GM04503 (cell line): ENCODE measurements at places on chromosomes 16 and 17.

GRCh38 chr17:70307430-70308225, 138.3 kb downstream of the KCNJ2 start:
- DNase-seq: no peak

GRCh38 chr17:35705230-35705629, 26.2 kb upstream of the RASL10B start:
- no peak for DNase-seq

- no peak for DNase-seq
Measured at GRCh38 chr16:1580256-1580655, 31.6 kb downstream of the IFT140 start.

GRCh38 chr16:85637808-85638647, 24.9 kb downstream of the GSE1 start:
- DNase-seq: no peak

DNA sequence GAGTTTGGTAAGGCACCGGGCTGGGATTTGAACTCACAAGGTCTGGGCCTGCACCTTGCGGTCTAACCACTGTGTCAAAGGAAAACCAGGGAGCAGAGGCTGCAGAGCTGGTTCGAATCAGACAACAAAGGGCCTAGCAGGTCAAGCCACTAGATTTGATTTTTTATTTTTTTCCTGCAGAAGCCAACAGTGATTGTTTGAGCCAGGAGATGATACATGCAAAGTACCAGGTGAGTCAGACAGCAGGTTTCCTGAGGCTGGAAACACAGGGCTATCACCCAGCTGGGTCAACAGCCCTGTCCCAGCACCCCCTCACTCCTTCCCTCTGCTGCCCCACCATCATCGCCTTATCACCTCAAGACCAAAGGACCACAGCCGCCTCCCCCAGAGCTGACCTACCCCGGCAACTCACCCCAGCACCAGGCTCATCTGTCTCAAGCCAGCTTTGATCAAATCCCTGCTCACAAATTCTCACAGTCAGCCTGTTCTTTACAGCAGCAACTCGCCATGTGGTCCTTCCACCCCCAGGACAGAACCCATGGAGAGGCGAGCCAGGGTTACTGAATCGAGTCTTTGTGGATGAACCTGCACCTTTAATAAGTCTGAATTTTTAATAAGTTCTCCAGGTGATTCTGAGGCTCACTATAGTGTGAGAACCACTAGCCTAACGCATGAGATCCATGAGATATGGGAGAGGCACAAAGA, 13.0 kb upstream of the KRT19 start:
- no peak for DNase-seq

DNA sequence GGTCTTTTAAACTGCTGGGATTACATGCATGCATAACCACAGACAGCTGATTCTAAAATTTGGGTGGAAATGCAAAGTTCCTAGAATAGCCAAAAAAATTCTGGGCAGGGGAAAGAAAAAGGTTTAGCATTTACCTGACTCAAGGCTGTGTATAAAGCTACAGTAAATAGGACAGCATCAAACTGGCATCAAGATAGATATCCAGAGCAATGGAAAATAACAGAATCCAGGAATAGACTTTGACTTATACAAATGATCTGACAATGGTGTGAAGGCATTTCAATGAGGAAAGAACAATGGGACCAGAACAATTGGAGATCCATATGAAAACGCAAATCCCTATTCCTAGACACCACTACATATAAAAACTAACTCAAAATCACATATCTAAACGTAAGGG, 12.9 kb downstream of the ANKFY1 start:
- DNase-seq: no peak

DNA sequence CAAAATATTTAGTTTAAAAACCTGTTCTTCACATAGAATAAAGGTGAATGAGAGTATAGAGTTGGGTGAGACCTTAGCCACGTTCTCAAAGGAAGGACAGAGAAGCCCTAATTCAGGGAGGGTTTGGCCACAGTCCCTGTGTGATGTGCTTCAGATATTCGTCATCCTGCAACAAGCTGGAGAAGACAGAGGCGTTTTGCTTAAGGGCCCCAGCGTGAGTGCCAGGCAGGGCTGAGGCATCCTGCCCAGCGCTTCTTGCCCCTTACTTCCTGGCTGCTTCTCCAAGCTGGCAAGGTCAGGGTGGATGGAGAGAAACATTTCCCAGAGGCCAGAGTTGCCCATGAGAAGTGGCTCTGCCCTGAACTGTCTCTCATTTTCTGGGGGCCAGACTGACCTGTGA, 46.9 kb downstream of the AXIN2 start:
- DNase-seq: peak; percentile 64

- no peak for DNase-seq
Measured at GRCh38 chr16:23014592-23014991, 134.7 kb downstream of the USP31 start.

DNA sequence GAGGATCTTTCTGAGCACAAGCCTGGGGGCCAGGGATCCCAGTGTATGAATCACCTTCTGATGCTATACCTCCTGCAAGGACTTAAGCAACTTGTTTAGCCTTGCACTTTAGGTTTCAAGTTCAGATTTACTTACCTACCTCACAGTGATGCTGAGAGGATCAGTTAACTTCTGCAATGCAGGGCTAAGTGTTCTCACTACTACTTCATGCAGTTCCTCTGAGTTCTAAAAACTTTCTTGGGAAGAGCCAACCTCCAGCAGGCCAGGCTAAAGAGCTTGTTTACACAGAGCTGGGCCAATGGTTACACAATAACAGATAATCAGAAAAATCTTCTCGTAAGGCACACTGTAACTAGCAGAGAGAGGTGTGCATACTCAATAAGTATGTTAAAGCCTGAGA, 13.0 kb downstream of the VEZF1 start:
- no peak for DNase-seq

- DNase-seq: no peak
Measured at GRCh38 chr17:17708295-17708694, 27.0 kb downstream of the RAI1 start.

DNA sequence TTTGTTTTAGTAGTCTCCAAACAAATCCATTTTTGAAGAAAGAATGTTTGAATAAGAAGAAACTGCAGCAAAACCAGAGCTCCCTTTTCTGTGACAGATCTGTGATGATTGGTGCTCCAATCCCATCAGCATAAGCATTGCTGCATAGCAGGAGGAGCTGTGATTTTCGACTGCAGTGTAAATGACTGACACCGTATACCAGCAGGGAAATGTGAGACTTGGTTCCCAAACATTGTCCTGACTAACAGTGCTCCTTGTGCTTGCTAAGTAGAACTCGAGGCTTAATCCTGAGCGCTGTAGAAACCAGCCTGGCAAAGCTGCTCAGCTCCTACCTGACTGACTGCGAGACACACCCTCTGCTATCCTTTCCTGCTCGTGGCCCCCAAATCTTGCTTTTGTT, 57.2 kb downstream of the NUP93 start:
- DNase-seq: no peak

- DNase-seq: no peak
Measured at GRCh38 chr17:50283714-50284113, 9.4 kb downstream of the TMEM92 start.

GRCh38 chr16:23452221-23452571, 793 bp downstream of the COG7 start:
- no peak for DNase-seq

DNA sequence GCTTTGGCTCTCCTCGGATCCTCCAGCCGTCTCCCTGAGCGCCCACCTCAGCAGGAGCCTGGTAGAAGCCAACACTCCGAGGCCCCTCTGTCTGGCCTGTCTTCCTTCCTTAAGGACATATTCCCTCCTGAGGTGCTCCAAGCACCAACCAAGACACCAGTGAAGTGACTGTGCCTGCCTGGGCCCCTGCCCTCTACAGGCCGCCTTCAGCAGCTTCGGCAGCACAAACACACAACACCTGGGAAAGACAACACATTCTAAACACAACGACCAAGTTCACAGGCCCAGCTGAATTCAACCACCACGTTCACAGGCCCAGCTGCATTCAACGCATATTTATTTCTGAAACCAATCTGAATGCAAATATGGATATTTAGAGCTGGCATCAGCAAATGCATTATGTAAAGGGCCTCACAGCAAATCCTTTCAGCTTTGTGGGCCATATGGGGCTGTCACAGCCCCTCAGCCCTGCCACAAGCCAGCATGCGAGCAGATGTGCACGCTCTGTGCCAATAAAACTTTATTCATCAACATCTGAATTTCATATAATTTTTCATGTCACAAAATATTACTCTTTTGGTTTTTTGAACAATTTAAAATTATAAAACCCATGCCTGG, 12.2 kb downstream of the GALNS start:
- DNase-seq: no peak

GRCh38 chr16:69889295-69889964, 61.7 kb upstream of the CLEC18A start:
- no peak for DNase-seq

DNA sequence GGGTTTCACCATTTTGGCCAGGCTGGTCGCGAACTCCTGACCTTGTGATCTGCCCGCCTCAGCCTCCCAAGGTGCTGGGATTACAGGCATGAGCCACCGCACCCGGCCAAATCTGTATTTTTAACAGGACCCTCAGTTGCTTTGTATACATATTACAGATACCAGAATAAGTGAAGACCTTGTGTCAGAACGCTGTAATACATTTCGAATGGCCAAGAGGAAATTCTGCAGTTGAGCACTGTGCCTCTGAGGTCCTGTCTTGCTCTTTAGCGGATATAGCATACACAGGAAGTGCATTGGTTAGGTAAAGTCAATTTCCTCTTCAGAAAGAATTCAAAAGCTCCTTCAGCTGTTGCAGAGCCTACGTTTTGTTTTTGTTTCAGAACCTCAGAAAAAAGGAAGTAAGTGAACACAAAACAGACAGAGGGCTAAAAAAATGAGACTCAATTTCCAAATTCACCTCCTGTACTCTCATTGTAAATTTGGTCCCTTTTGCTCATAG, 15.7 kb downstream of the CRLF3 start:
- no peak for DNase-seq

DNA sequence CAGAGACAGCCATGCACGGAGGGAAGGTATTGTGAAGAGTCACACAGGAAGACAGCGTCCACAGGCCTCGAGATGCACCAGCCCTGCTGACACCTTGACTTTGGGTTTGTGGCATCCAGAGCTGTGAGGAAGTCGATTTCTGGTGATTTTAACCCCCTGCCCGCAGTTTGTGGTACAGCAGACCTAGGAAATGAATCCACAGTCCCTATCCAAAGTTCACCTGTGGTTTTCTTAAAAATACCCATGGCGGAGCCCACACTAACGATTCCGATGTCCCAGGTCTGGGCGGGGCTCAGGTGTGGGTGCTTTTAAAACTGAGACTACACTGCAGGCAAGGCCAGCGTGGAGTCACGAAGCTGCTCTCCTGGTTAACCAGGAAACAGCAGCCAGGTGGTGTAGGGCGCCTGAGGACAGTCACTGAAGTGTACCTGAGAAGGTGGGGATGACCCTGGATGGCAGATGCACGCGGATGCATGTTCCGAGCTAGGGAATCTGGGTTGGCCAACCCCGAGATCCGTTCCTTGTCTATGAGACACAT, 14.4 kb upstream of the MEAK7 start:
- DNase-seq: no peak

GRCh38 chr17:14670861-14671260, 370.0 kb downstream of the HS3ST3B1 start:
- no peak for DNase-seq

DNA sequence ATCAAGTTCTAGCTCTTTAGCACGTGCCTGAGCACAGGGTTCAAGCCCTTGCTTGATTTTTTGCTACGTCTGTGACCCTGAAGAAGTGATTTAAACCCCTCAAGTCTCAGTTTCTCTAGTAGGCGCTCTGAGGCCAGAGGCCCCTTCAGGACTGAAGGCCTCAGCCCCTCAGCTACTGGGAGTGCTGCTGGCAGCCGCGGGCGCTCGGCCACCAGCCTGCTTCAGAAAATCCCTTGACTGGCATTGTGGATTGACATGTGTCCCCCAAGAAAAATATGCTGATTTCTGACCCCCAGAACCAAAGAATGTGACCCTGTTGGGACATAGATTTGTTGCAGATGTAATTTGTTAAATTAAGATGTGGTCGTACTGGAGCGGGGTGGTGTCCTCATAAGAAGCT, 20.2 kb upstream of the WFDC1 start:
- DNase-seq: no peak

- DNase-seq: peak; percentile 56
Measured at GRCh38 chr16:17412221-17412620, 58.5 kb downstream of the XYLT1 start.

DNA sequence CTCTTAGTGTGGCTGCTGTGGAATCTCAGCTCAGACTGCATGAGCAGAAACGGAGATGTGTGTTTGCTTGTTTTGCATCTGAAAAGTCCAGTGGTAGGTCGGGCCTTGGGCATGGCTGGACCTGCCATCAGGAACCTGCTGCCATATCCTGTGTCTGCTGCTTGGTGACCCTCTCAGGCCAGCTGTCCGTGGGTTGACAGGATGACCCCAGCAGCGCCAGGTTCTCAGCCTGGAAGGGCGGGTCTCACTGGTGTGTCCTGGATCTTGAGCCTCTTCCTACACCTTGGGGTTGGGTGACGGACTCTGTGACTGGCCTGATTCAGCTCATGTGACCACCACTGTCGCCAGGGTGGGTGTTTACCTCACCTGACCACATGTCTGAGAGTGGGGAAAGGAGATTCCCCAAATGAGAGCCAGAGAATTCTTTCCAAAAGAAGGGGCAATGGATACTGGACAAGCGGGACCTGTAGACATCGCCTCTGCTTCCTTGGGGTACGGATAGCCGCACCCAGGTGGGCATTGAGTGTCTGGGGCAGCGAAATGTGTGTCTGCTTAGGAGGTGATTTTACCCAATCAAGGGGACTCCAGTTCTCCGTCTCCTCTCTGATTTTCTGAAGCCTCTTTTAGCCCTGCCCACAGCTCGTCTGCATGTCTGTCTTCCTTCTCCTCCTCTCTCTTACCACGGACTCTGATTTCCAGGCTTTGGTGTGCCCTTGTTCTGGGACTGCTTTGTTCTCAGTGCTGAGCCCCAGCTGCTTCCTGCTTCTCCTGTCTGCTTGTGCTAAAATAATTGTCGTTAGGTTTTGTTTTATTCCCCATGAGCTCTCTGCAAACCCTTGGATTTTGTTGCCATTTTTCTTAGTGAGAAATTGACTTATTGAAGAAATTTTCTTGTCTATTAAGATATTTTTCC, 399.7 kb downstream of the CPPED1 start:
- no peak for DNase-seq

GRCh38 chr17:71117466-71117865, 948.1 kb downstream of the KCNJ2 start:
- DNase-seq: no peak

DNA sequence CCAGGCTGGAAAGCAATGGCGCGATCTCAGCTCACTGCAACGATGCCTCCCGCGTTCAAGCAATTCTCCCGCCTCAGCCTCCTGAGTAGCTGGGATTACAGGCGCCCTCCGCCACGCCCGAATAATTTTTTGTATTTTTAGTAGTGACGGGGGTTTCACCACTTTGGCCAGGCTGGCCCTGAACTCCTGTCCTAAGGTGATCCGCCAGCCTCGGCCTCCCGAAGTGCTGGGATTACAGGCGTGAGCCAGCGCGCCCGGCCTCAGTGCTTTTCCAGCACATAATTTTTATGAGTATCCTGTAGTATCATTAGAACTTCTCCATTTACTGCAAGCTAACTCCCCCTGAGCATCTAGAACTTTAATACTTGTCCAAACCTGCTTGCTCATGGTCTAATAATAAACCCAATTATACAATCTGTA, 1.8 kb downstream of the UBE2G1 start:
- no peak for DNase-seq

GRCh38 chr16:23252310-23252709, 49.8 kb upstream of the SCNN1B start:
- DNase-seq: no peak

- DNase-seq: peak; percentile 60
Measured at GRCh38 chr17:37824534-37825485, 80.0 kb upstream of the HNF1B start.

GRCh38 chr16:81514041-81514559, 69.5 kb downstream of the CMIP start:
- DNase-seq: no peak

- DNase-seq: no peak
Measured at GRCh38 chr17:8444494-8444893, 8.8 kb downstream of the NDEL1 start.
